Activated CD8-positive, alpha-beta memory T cell treated with anti-CD3 and anti-CD28 coated beads for 4 hours (primary cell): ENCODE measurements at places on chromosomes 13 and 19.

DNA sequence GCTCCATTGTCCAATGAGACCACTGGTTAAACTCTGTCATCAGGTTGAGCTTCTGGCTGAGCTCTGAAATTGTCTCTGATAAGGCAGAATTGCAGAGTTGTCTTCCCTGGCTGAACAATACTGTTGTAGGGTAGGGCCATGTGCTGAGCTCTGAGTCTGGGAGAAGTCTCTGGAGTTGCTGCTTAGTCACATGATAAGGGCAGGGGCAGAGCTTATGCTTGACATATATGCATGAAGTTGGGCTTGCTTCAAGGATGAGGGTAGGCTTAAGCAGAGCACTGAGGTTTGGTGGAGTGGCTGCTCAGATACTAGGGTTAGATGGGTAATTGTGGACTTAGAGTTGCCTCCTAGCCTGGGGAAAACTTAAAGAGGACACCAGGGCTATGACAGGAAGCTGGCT lies 946.3 kb upstream of the MIR17HG start:
- no peak for DNase-seq

GRCh38 chr13:60229708-60230272 lies 66.1 kb upstream of the DIAPH3 start:
- DNase-seq = no peak

- DNase-seq = peak; percentile 57
Measured at GRCh38 chr13:51764184-51765141, 39.5 kb downstream of the DHRS12 start.

DNA sequence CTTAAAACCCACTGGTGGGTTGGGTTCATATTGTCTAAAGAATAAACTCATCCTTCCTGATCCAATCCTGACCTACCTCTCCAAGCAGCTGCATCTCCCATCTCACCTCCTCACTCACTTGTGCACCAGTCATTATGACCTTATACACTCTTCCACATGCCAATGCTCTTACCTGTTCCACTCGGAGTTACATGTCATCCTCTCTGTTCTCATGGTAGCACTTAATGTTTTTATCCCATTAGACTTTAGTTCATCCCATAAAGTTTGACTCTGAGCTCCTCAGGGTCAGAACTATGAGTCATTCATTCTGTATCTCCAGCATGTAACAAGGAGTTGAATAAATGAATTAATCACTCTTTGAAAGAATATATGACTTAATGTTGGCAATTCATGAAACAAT lies 330.2 kb downstream of the KLF12 start:
- no peak for DNase-seq

- no peak for DNase-seq
Measured at GRCh38 chr13:67860315-67860714, 630.2 kb upstream of the PCDH9 start.

DNA sequence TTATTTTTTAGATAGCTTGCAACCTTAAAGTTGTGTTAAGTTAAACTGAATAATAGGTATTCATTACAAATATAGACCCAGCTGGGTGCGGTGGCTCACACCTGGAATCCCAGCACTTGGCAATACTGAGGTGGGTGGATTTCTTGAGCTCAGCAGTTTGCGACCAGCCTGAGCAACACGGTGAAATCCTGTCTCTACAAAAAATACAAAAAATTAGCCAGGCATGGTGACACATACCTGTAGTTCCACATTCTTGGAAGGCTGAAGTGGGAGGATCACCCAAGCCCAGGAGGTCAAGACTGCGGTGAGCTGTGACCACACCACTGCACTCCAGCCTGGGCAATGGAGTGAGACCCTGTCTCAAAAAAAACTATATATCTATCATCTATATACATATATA lies 386.5 kb downstream of the PCDH17 start:
- DNase-seq = no peak

DNA sequence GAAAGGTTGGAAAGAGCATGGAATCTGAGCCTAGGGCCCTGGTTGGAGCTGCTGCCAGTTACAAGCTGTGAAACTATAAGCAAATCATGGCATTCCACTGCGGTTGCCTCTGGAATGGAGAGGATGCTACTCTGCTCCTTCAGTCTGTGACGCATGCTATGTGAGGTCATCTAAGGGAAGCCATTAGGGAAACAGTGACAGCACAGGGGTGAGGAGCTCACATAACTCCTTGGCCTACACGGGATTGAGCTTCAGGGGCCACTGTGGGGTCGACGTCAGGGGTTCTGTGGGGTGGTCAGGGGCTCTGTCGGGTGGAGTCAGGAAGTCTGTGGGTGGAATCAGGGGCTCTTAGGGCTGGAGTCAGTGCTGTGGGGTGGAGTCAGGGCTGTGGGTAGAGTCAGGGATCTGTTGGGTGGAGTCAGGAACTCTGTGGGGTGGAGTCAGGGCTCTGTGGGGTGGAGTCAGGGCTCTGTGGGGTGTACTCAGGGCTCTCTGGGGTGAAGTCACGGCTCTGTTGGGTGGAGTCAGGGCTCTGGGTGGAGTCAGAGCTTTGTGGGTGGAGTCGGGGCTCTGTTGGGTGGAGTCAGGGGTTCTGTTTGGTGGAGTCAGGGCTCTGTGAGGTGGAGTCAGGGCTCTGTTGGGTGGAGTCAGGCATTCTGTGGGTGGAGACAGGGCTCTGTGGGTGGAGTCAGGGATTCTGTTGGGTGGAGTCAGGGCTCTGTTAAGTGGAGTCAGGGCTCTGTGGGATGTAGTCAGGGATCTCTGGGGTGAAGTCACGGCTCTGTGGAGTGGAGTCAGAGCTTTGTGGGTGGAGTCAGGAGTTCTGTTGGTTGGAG lies 35.8 kb upstream of the MEDAG start:
- no peak for DNase-seq

- DNase-seq = no peak
Measured at GRCh38 chr19:39236527-39236926, 8.3 kb downstream of the IFNL3 start.

GRCh38 chr13:77691871-77692270 lies 5.6 kb upstream of the SLAIN1 start:
- DNase-seq = no peak

DNA sequence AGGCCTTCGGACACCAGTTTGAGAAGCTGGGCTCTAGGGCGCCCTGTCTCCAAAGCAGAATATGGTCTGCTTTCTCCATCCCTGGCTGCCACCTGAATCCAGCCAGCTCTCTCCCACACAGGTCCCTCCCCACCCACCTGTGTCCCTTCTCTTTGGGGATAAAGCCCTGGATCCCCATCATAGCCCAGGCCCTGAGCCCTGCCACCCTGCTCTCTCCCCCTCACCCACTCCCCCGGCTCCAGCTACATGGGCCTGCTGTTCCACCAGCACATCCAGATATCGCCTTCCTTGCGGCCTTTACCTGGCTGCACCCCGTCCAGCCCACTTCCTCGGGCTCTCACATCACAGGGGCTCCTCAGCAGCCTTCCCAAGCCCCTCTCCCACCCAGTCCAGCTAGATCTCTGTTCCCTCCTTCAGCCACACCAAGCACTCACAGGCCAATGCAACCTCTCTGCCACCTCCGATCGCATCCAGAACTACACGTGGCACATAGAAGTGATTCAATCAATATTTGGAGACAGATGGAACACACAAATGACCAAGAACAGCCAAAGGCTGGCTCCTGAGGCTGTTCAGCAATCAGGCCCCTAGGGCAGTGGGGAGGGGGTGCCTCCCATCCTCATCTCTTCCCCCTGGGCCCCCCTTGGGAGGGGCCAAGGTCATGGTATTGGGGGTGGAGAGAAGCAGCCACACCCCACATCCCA lies 7.6 kb downstream of the AKT2 start:
- DNase-seq = no peak

DNA sequence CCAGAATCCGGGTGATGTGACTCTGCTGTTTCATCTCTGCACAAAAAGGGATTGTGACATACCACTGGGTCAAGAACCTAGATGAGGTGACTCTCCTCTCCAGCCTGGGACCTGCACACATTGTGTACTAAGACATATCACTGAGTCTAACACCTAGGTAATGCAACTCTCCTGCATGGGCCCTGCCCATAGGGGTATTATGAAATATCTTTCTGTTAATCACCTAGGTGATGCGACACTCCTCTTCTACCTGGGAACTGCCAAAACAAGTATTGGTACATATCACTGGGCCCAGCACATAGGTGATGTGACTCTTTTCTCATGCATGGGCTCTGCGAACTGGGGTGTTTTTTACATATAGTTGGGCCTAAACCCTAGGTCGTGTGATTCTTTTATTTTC lies 35.5 kb upstream of the ZNF254 start:
- no peak for DNase-seq

DNA sequence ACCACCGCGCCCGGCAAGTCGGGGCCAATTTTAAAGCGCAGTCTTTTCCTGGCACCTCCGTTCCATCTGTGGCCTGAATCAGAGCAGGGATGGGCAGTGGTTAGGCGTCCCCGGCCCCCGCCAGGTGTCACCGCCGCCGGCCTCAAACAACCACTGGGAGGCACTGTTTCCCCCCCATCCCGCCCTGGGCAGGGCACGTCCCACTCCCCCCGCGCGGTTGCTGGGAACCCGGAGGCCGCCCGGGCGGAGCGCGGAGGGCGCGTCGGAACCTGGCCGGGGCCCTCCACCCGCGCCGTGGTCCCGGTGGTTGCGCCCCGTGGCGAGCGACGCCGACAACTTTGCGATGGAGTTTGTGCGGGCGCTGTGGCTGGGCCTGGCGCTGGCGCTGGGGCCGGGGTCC lies at the start of gene GRIN3B:
Gene GRIN3B, plus strand, starts transcription at position 325 of the 400 bp plus-strand sequence. Its CDS starts 19 bp downstream, at position 344.
- no peak for DNase-seq

DNA sequence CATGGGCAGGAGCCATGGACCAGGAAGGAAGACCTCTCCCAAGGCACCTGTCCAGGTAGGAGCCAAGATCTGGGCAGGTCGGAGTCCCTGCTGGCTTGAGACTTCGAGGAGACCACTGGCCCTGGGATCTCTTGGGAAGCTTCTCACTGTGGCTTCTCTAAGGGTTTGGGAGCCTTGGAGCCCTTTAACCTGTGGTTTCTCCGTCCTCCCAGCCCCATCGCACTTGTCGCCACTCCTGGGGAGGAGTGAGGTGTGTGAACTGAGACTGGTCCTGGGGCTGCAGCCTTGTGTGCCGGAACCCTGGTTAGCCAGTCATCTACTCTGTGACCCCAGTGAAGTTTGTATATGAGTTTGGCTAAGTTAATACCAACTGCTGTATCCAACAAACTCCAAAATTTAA lies 8.2 kb downstream of the ZNF805 start:
- no peak for DNase-seq

DNA sequence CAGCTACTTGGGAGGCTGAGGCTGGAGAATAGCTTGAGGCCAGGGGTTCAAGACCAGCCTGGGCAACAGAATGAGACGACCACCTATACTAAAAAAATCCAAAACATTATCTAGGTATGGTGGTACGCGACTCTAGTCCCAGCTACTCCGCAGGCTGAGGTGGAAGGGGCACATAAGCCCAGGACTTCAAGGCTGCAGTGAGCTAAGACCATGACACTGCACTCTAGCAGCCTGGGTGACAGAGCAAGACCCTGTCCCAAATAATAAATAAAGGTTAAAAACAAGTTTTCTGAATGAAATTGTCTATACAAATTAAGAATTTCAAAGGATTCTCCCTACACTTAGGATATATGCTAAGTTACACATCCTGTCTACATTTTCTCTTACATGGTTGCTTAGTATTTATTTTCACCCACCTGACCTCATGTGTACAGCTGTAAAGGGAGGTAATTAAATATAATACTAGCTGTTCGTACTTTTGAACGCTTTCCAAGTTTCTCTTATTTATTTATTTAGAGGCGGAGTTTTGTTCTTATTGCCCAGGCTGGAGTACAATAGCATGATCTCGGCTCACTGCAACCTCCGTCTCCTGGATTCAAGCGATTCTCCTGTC lies 1.6 kb downstream of the SLC25A30 start:
- DNase-seq = no peak

GRCh38 chr19:24059563-24060295 lies 27.3 kb upstream of the ZNF254 start:
- DNase-seq = no peak

- DNase-seq = no peak
Measured at GRCh38 chr19:55702131-55702627, 27.2 kb downstream of the EPN1 start.

GRCh38 chr19:31037286-31037980 lies 311.8 kb downstream of the TSHZ3 start:
- no peak for DNase-seq

- no peak for DNase-seq
Measured at GRCh38 chr19:35805526-35806102, 7.0 kb downstream of the PRODH2 start.
